Amniotic epithelial cell (primary cell): ENCODE measurements at places on chromosomes 5 and 9.

DNA sequence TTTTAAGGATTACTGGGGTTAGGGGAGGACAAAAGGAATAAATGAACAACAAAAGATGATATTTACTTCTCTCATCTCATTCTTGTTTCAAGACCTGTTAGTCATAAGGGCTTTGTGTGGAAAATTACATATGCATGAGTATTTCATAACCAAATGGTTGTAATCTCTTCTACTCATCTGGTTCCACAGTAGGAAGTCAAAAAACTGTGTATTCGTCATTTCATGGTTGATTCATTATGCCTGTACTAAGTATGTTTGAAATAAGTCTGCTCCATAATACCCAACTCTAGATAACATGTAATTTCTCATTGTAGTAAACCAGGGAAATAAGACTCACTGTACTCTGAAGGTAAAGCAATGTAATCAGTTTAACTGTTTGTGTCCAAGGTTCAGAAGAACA, 212.9 kb downstream of the ARRDC3 start:
- DNase-seq = peak; percentile 92

DNA sequence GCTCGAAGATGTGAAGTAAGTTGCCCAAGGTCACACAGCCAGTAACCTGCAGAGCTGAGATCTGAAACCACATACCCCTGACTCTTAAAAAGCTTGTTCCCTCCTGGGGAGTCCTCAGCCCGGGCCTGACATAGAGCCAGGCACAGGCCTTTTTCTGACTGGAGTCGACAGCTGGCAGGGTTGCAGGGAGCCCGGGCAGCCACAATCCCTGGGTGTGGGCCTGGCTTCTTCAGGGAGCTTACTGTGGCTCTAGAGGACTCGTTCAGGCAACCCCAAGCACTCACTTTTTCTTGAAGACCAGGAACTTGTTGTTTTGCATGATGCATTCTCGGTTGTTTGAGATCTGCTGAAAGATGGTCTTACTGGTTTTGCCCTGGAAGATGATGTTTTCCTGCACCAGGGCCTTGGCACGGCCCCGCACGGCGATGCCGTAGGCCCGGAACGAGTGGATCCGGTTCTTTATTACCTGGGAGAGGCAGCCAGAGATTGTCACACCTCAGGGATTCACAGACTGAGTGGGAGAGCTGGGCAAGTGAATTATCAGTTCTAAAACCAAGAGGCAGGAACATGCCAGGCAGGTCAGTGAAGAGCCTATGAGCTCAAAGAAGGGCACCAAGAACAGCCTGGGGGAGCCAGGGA, 30.0 kb downstream of the POLR1E start:
- DNase-seq = no peak

DNA sequence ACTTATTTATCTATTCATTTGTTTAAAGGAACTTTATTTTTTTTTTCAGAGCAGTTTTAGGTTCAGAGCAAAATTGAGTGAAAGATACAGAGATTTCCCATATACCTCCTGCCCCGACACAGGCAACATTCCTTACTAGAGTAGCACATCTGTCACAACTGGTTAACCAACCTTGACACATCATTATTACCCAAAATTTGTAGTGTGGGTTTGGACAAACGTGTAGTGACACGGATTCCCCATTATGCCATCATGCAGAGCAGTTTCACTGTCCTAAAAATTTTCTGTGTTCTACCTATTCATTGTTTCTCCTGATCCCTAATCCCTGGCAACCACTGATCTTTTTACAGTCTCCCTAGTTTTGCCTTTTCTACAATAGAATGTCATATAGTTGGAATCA, 57.3 kb upstream of the LHFPL2 start:
- DNase-seq = no peak

GRCh38 chr5:133552925-133553525, 59.3 kb downstream of the FSTL4 start:
- DNase-seq = peak; percentile 12

DNA sequence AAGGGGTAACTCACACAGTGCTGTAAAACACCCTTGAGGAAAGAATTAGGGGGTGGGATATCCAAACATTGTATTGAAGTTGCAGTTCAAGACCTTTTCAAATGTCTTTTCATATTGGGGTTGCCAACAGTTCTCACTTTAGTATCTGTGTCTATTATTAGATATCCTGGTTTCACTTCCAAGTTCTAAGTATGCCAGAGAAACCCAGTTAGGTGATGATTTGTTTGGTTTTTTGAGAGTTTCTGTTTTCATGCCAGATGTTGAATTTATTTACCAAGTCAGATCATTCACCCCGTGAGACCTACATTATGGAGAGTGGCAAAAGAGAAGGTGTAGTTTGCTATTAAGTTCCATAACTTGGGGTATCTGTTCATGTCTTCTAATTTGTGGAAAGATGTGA, 64.5 kb downstream of the C9orf152 start:
- no peak for DNase-seq

- no peak for DNase-seq
These were observed at the start of gene GNAQ for GRCh38 chr9:78031444-78031892. TSS of gene GNAQ (minus strand) at chr9:78031811. CDS start at chr9:78031235, 576 bp downstream.

GRCh38 chr5:4547547-4547946, 592.6 kb upstream of the ADAMTS16 start:
- DNase-seq = no peak

DNA sequence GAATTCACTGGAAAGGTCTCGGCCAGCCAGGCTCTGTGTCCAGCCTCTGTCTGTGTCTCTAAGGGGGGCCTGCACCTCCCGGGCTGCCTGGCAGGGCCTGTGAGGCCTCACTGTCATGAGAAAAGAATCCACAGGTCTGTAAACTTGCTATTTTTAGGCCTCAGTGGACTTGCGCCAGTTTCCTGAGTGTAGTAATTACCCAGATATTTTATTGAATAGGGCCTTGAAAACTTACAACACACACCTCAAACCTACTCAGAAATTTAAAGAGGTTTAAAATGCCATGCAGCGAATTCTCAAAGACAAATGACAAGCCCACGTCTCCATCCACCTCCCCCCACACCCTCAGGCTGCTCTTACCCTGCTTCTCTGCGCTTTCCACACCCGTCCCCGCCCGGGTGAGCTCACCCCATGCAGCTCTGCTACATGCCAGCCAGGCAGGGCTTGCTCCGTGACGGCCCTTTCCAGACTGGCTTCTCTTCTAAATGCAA, 8.8 kb upstream of the TENT4A start:
- peak; percentile 91 for DNase-seq

DNA sequence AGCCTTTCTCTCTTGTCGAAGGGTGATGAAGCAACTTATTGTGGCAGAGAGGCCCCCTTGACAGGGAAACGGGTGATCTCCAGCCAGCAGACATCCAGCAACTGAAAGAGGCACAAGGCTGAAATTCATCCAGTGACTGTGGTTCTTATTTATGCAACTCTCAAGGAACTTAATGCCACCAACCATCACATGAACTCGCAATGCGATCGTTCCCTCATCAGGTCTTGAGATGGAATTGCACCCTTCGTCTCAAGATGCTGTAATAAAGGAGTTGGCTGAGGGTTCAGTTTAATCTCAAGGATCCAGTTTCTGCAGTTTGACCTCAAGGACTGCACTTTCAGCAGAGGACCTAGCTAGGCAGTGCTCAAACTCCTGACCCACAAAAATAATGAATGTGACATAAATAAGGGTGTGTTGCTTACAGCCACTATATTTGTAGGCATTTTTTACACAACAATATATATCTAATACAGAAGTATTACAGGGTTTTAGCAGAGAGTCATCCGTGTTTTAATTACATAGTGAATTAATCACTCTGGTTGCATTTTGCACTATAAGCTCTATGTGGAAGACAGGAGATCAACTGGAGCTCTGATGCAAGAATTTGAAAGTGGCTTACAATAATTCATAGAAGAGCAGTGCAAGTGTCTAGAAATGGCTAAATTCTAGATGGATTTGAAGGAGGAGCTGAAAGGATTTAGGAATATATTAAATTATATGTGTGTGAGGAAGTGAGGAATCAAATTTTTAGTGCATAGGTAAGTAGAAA, 957.8 kb upstream of the CTNND2 start:
- DNase-seq = no peak

- DNase-seq = no peak
These were observed 512.4 kb upstream of the CHD1 start for GRCh38 chr5:99441235-99441634.

- DNase-seq = no peak
These were observed 69.1 kb downstream of the ZNF366 start for GRCh38 chr5:72438141-72438540.

- no peak for DNase-seq
These were observed 361.1 kb upstream of the NUDT12 start for GRCh38 chr5:103923616-103924168.

GRCh38 chr9:133951265-133951664, 40.9 kb downstream of the VAV2 start:
- no peak for DNase-seq

- DNase-seq = no peak
These were observed 11.5 kb upstream of the FAM120AOS start for GRCh38 chr9:93464876-93465275.

DNA sequence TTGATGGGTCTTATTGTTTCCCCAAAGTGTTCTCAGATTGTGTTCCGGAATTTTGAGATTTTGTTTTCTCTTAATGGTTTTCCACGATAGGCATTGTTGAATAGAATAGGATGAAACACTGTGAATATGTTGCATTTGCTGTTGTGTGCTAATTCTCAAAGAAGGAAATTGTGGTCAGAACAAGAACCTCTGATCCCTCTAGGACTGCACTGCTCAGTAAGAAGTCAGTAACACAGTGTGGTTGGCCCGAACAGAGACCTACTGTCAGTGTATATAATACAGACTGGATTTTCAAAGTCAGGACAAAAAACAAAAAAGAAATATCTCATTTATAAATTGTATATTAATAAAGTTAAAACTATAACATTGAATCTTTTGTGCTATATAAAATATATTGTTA, 494.8 kb downstream of the MAT2B start:
- DNase-seq = no peak

GRCh38 chr9:91949946-91950664, at the start of gene ROR2:
TSS of gene ROR2 (minus strand) at chr9:91950228.
- DNase-seq = peak; percentile 53

GRCh38 chr9:105502276-105502675, 54.4 kb downstream of the FSD1L start:
- DNase-seq = peak; percentile 75

DNA sequence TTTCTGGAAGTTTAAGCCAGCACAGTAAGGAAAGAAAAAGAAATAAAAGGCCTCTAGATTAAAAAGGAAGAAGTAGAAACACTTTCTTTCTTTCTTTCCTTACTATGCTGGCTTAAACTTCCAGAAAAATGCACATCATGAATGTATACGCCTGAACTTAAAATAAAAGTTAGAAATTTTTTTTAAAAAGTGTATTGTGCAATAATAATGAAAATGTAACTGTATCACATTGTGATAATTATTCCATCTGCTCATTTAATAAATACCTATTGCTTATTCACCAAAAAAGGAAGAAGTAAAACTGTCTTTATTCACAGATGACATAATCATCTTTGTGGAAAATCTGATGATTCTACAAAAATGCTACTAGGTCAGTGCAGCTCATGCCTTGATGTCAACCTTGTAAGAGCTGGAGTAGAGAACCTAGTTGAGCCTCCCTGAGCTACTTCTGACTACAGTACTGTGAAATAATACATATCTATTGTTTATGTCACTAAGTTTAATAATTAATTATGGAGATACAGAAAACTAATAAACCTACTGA, 49.4 kb downstream of the MCTP1 start:
- DNase-seq = no peak

GRCh38 chr9:36961561-36962325, 72.3 kb downstream of the PAX5 start:
- DNase-seq = no peak

- DNase-seq = no peak
These were observed 143.9 kb downstream of the SLIT3 start for GRCh38 chr5:169157064-169157463.

DNA sequence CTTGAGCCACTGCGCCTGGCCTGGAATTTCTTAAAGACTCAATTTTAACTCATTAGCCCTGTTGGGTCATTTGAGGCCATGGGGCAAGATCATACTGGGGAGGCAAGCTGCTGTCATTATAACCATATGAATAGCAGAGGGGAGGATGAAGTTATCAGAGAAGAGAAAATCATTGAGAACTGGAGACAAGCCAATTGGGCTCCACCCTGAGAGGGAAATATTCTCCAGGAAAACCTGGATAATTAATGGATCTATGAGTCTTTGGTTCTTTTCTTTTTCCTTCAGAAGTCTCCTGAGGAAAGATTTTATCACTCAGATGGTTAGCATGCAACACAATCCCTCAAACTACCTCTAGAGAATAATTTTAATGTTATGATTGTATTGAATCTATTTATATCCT, 569.6 kb upstream of the TUSC1 start:
- DNase-seq = no peak

DNA sequence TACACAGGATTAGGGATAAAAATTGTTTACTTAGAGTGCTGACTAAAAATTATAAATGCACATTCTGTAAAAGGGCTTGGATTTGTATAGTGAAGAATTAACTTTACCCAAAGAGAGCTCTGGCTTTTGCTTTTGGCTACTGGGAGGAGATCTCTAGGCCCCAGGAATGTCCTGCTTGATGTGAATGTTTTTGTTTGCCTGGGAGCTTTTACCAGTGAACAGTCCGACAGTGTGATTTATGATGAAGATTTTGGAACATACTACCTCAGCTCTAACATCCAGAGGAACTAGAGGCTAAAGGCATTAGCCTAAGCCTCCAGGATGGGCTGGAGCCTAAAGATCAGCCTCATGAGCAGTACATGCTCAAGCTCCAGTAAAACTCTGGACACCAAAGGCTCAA, 103.7 kb upstream of the RFX3 start:
- no peak for DNase-seq

DNA sequence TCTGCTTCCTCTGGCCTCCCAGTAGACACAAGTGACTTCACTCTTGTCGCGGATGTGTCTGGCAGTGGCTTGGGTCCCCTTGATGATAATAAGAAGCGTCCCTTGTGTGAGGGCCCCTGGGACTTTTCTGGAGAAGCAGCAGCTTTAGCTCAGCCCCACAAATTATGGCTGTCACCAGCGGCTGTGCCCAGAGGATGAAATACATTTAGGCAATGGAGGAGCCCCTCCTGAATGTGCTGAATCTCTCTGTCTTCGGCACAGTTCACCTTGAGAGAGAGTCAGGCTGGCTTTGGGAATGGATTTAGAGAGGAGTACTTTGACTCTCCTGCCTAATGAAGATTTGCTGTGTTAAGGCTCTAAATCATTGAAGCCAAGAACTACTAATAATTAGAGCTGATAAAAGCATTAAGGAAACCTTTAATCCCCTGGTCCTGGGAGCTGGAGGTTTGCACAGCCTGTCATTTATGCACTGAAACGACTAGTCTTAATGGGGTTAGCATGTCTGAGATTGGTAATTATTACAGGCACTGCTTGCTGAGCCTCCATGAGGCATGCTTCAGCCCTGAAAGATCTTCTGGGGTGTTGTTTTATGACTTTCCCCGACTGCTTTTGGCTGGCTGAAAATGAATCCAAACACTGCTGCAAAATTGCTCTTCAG, 127.0 kb downstream of the TENT4A start:
- no peak for DNase-seq

GRCh38 chr5:151107738-151108520, 27.1 kb upstream of the TNIP1 start:
- DNase-seq = no peak

DNA sequence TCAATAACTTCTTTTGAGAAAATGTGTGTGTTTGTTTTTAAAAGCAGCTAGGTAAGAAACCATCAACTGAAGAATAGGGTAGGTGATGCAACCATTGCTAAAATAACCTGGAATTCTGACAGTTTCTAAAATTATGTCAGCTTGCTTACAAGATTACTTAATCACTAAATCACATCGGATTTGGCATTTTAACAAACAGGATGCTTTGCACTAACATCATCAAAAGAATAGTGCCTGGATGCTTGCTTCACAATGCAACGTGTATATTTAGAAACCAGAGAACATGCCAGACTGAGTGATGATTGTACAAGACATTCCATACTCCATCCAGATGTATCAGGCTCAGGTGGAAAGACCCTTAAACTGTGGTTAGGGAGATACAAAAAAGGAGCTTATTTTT, 43.9 kb downstream of the PAM start:
- peak; percentile 10 for DNase-seq
